ENCODE measurements at places on chromosomes 3 and 15. TPM values are rescaled to one million over a fixed set of nuclear protein-coding genes. Genes with fewer than 3 reads are reported as not detected.

Gene CLDN18
- not detected for total RNA-seq

Gene ARHGEF26
- total RNA-seq: 92.8 TPM

Gene CIDEC
- total RNA-seq: 1.6 TPM

Gene IMP3
- total RNA-seq: 117 TPM

Gene TMEM108
- 0.71 TPM for total RNA-seq

GRCh38 chr3:52498137-52499054 is 3.3 kb downstream of the STAB1 start:
- DNase-seq: peak; percentile 83

DNA sequence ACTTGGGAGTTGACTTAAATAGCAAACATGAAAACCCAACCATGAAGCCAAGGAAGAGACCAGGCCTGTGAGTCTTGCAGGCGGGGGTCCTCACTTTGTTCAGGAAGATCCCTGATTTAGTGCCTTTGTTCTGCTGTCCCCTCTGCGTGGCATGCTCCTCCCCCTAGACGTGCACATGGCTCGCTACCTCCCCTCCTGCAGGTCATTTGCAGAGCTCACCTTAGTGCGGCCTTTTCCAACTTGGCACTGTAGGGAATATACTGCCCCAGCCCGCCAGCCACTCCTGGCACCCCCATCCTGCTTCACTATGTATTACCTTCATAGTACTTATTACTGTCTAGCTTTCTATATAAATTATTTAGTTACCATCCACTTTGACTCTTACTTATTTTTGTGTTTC is 18.3 kb downstream of the GXYLT2 start:
- no peak for DNase-seq

DNA sequence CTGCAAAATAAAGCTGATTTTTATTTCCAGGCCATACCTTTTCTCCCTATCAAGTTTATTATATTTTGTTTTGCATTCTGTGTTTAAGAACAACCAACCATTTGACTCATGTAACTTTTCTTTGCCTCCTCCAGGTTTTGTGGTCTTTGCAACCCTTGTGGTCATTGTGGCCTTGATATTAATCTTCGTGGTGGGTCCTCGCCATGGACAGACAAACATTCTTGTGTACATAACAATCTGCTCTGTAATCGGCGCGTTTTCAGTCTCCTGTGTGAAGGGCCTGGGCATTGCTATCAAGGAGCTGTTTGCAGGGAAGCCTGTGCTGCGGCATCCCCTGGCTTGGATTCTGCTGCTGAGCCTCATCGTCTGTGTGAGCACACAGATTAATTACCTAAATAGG is 27.6 kb downstream of the NIPA2 start:
- no peak for DNase-seq

GRCh38 chr3:172836390-172836997 is 86.0 kb downstream of the ECT2 start:
- no peak for DNase-seq

- no peak for DNase-seq
These were observed 826 bp downstream of the LRRC58 start for GRCh38 chr3:120348065-120348990.

DNA sequence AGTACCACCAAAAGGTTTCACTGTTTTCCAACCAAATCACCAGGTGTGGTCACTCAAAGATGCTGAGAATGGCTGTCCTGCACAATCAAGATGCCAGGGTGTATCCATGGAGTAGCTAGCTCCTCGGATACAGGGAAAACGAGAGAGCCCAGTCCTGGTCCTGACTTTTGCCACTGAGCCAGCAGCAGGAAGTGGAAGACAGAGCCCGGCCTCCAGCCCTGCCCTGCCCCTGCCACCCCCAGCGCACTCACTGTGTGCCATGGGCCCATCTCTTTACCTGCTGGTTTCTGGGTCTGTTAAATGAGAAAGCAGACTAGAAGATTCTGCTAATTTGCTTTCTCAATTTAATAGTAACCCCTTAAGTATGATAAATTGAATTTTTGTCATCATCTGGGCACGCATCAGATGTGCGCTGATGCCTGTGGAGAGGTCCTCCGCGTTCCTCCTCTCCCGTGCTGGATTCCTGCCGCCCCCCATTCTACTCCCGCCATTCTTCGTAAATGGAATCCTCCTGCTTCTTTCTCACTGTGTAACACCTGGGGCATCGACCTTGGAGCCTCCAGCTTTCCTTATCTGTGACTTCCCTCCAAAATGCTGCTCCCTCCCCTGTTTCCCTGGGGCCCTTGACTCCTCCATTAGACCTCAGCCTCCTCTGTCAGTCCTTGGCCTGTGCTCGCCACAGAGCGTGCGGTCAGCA is 18.0 kb downstream of the TNFAIP8L3 start:
- DNase-seq: no peak

DNA sequence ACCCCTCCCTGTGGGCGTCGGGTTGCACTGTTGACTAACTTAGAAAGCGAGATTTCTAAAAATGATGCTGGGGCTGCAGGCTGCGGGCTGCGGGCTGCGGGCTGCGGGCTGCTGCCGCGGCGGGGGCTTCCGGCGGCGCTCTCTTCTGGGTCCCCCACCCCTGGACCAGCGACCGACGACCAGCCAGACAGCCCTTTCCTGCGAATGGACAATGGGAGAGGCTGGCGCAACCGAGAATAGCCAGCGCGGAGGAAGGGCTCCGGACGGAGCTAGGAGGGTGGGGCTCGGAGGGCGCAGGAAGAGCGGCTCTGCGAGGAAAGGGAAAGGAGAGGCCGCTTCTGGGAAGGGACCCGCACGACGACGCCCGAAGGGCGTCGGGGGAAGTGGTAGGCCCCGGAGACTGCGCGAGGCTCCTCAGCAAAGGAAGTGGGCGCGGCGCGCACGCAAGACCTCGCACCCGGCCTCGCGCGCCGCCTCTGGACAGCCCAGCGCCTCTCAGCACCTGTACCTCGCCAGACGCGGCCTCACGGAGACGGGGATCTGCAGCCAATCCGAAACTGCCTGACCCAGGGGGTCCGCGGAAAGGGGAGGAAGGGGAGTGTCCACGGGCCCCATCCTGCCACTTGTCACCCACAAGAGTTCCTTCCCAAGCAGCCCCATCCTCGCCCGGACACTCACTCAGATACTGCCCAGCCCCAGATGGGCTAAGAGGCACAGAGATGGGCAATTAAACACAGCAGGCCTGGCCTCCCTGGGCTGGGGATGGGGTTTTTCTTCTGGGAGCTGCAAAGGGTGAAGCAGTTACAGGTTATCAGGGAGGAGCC is 70.7 kb downstream of the SLC12A8 start:
- DNase-seq: peak; percentile 84

DNA sequence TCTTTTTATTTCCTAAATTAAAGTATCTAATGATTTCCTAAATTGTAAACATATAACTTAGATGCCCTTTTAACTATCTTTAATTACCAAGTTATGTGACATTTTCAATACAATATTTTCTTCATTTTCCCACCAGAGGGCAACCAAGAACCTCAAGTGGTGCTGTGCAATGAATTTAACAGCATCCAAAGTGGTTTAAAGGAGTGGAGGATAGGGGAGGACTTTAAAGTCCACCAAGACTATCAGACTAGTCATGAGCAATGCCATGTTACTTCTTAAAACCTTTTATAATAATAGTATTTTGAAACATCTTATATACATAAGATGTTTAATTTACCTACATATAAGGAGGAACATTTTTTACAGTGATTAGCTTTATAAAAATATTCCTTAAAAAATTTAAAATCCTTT is 74.4 kb downstream of the DLG1 start:
- no peak for DNase-seq

DNA sequence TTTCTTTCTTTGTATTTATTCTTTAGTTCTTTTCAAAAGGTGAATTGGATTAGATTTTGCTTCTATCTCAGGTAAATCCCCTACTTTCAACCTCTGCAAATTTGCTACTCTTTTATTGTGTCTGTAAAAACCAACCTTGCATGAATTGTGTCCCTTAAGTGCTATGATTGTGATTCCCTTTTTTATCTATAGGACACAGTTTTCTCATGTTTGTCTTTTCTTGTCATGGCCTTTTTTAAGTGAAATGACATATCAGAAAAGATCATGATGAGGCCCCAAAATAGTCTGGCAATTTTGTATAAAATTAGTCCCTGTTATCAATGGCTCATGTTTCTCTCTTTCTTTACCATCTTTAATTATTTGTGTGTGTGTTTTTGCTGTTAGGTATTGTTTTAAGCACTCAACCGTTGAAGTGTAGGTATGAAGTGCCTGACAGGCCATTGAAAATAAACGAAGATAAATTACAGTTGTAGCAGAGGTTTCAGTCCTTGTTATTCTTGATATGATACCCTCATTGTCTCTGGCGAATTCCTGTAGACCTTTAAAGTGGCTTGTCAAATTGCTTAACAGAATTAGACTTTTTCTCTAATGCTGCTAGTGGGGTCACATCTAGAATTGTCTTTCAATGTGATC is 184.3 kb downstream of the UBE2E2 start:
- no peak for DNase-seq

GRCh38 chr3:41872157-41872556 is 89.7 kb downstream of the ULK4 start:
- no peak for DNase-seq

DNA sequence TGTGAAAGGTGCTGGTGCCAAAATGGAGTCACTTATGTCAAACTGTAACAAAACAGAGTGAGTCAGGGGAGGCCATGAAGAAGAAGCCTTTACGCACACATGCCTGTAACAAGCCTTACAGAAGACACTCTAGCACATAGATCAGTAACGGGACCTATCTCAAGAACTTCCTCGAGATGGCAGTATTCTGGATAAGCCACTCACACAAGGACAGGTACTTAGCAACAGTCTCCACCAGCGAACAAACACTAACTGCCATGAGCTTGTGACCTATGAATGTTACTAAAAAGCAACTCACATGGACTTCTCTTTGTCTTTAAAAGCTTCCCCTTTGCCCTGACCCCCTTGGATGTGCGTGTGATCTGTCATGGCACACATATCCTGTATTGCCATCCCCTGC is 235.1 kb downstream of the CD47 start:
- no peak for DNase-seq
